ENCODE measurements at places on chromosomes 5 and 9. TPM values are rescaled to one million over a fixed set of nuclear protein-coding genes. Genes with fewer than 3 reads are reported as not detected.

DNA sequence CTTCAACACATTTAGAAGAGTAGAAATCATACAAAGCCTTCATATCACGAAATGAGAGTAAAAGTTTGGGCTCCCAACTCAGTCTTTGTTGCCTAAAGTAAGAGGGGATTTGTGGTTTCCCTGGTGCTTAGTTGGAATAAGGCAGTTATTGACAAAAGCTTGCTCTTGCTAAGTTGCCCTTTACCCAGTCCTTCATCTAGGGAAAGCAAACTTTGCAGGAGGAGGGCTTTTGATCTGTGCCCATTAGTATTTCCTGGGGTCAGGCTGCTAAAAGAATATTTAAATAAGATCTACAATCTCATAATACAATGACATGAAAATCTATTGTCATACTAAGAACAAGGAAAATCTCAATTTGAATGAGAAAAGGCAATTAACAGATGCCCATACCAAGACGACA is 84.1 kb upstream of the ACO1 start:
- no peak for DNase-seq

DNA sequence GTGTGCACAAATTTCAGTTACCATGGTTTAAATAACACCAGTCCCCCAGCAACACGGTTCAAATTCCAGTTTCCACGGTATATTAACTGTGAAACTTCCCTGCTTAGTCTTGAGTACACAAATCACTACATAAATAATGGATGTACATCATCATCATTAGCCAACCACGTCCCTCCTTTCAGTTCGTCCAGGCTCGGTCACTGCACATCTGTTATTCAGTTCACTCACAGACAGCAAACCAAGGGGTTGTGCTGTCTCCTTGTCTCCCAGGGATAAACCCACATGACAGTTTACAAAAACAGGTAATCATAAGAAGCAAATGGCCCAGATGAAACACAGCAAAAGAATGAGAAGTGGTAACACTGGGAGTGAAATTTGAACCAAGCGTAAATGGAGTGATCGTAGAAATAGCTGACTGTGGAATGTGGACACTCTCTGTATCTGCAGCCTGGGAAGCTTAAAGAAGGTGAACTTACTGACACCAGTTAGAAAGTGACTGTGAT is 61.0 kb upstream of the RAD23B start:
- DNase-seq = no peak

GRCh38 chr9:72092820-72093219 is 32.4 kb upstream of the C9orf57 start:
- DNase-seq = no peak

GRCh38 chr9:9182431-9182830 is 1382.9 kb upstream of the DMAC1 start:
- no peak for DNase-seq

DNA sequence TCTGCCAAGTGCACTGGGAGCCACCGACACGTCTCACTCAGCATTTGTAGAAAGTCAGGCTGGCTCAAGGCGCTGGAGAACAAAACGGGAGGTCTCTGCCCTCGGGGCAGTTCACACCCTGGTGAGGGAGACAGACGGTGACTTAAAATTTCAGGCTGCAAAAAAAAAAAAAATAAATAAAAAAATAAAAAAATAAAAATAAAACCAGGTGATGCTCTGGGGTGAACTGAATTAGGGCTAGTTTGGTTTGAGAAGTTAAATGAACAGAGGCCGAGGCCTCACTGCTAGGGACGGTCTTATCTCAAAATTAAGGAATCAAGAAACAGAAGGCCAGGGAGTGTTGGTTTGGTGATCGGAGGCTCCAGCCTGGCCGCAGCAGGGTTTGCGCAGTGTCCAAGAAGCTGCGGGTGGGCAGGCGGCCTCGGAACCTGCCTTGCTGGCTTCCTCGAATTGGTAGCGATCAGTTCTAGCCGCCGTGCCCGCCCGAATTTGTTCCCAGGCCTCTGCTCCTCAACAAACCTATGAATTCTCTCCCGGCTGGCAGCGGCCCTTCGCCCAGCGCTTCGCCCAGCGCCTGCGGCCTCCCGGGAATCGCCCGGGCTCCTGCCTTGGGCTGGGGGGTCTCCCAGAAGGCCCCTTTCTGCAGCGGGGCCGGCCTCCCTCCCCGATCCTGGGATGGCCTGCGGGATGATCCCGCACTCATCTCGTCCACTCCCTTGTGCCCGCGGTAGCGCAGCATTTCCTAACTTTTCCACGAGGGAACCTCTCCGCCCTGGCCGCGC is 1.5 kb downstream of the NKX2-5 start:
- DNase-seq = no peak

- DNase-seq = no peak
Observed at GRCh38 chr5:77633207-77633675, 5.3 kb downstream of the OTP start.

DNA sequence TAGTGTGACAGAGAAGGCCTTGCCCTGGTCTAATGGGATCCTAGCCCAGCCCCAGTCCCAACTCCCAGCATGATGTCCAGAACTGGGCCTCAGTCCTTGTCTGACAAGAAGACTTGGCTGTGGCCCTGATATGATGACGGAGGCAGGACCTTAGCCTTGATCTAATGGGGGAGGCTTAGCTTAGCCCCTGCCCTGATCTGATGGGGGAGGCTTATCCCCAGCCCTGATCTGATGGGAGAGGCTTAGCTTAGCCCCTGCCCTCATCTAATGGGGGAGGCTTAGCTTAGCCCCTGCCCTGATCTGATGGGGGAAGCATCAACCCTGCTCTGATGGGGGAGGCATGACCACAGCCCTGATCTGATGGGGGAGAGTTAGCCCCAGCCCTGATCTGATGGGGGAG is 3.7 kb downstream of the PKN3 start:
- no peak for DNase-seq

DNA sequence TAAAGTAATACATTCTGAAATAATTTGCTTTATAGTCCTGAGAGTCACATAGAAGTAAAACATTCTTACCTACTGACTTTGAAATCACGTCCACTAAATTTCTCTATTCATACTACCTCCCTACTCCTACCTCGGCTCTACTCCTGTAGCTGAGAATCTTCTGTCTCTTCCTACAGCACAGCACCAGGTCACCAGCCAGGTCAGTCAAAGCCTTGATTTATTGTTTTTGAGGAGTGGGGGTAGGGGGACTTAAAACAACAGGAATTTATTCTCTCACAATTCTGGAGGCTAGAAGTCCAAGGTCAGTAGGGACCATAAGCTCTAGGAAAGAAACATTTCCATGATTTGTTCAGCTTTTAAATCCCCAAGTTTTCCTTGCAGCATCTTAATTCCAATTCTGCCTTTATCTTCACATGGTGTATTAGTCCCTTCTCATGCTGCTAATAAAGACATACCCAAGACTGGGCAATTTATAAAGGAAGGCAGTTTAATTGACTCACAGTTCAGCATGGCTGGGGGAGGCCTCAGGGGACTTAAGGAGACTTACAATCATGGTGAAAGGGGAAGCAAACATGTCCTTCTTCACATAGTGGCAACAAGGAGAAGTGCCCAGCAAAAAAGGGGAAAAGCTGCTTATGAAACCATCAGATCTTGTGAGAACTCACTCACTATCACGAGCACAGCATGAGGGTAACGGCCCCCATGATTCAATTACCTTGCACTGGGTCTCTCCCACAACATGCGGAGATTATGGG is 49.6 kb upstream of the CCNG1 start:
- DNase-seq = no peak

GRCh38 chr9:37029304-37029775 is 4.7 kb downstream of the PAX5 start:
- DNase-seq = no peak

GRCh38 chr5:127410959-127411358 is 106.5 kb upstream of the PRRC1 start:
- DNase-seq = no peak

CARD6 gene
- 7.1 TPM for total RNA-seq

TEX53 gene
- not detected for total RNA-seq
